H1 (cell line): ENCODE measurements at places on chromosomes 7 and 10.

DNA sequence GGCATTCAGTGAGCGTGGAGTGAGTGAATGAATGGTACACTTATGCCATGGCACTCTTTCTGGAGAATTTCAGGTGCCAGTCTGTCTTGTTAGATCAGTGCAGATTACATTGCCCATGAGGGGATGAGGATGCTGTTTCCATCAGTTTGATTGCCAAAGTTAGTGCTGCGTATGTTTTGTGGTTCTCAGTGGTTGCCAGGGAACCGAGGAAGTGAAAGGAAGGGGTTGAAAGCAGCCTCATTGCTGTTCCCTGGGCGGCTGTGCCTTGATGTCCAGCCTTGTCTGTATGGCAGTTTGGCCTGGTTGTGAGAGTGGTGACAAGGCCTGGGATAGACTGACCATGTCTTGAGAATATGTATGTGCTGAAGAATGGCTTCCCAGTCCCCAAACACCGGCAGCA, 30.2 kb downstream of the WBP1L start:
- DNase-seq: no peak

- no peak for DNase-seq
Observed at GRCh38 chr7:137934176-137934826, 67.6 kb downstream of the CREB3L2 start.

- DNase-seq: no peak
Observed at GRCh38 chr7:111642373-111642772, 80.1 kb upstream of the IMMP2L start.

- no peak for DNase-seq
Observed at GRCh38 chr7:23530405-23530804, 1.4 kb downstream of the TRA2A start.

DNA sequence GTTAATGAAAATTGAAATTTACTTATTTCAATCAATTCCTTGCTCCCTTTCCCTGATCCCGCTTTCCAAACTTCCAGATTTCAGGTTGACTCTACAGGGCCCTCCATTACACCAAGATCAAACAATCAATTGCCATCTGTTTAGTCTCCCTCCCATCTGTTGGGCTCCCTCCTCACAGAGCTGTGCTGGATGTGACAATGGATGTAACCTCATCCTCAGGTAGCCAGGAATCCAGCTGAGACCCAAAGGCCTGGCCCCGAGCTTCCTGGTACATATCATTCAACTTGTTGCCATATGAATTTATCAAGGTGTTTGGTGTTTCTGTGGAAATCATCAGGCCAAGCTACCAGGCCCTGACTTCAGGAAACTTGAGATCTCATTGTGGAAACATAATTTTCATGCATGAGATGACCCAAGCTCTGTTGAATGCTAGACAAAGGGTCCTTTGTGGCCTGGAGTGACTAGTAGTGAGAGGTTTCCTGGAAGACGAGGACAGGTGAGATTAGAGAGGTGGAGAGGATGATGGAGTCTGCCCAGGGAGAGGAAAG, 148.6 kb upstream of the PDE1C start:
- DNase-seq: no peak

DNA sequence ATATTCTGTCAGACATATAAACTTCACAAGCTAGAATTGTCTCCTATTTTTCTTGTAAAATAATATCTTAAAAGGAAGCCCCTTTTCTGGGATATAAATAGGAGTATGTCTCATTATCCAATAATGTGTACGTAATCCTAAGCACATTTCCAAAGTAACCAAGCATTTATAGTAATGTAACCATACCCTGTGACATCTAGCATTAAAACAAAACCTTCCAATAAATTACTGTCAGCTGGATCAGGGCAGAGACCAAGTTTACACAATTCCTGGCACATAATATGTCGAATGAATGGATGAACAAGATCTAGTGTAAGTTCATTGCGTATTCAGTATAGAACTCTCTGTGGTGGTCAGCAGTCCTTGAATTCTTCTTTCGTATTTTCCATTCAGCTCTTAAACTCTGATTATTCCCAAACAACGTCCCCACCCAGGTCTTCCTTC, 14.3 kb downstream of the CPED1 start:
- DNase-seq: no peak

DNA sequence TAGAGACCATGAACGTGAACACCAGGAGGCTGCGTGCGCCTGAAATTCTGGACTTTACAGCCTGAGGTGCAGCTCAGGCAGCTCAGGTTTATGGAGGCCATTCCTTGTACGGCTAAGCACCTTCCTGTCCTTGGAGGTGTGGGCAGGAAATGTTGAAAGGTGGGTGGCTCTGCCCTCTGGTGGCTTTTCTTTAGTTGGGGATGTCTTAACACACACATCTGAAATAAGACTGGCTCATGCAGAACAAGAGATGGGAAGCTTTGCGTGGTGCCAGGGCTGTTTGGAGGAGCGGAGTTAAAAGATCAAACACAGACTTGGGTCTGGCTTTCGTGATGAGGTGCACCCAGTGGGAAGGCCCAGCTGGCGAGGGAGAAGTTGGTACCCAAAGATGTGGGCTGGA, 64.1 kb downstream of the DOCK1 start:
- no peak for DNase-seq

DNA sequence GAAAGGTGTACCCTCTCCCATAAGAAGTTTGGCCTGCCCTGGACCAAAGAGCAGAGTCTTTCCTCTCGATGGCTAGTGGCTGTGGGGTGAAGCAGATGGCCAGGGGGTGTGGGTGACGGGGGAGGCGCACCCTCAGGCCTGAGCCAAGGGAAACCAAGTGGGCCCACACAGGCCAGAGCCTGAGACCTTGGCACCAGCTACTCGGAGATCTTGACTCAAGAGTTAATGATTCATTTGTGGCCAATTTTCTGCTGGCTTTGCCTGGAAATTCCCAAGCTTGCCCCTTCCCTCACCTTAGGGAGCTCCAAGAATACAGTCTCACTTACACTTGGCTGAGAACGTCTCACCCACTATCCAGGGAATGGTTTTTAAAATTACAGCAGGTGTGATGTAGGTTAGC, 42.7 kb downstream of the ZMIZ1 start:
- DNase-seq: no peak

GRCh38 chr7:20839196-20839735, 52.6 kb upstream of the SP8 start:
- no peak for DNase-seq

DNA sequence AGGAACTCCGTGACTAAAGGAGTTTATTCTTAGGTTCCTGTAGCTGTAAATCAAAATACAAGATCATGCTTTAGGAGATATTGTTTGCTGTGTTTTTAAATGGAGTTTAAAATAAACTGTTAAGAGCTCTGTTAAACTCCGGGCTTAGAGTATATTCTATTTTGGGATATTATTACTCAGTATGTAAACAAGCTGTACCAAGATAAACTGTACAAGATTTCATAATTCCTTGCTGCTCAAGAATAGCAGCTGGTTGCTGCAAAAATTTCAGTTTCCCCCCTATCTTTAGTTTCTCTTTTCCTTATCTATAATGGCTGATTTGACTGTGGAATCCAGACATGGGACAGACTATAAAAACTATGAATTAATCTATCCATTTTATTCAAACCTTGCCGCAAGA, 215.7 kb downstream of the HTR7 start:
- DNase-seq: no peak

- DNase-seq: no peak
Observed at GRCh38 chr7:42552227-42552626, 315.2 kb upstream of the GLI3 start.

- no peak for DNase-seq
Observed at GRCh38 chr10:63013755-63014154, 119.4 kb upstream of the NRBF2 start.

- DNase-seq: no peak
Observed at GRCh38 chr7:52826515-52827265, 208.7 kb upstream of the POM121L12 start.

GRCh38 chr7:43758822-43759683, 573 bp downstream of the BLVRA start:
- no peak for DNase-seq
